ENCODE measurements at places on chromosomes 1 and 21.

GRCh38 chr1:101592845-101593244 lies 356.0 kb downstream of the S1PR1 start:
- DNase-seq = no peak

GRCh38 chr1:93958726-93959100 lies 49.5 kb upstream of the GCLM start:
- DNase-seq = no peak

DNA sequence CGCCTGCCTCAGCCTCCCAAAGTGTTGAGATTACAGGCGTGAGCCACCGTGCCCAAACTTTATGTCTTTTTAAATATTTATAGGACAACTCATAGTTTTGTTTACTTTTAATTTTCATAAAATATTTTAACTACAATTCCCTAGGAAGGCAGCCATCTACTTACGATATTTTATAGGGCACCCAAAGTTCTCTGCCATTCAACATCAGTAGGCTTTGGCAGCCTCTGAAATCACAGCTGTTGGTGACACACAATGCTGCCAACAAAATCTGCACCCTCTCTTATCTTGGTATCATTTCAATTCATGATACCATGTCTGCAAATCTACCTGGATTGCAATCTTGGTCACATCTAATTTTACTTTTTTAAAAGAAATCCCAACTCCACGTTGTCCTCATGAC lies 27.1 kb upstream of the ERO1B start:
- no peak for DNase-seq

- no peak for DNase-seq
Measured at GRCh38 chr1:226772446-226773139, 33.5 kb upstream of the ITPKB start.

All from PC-3 (cell line).